ENCODE measurements at places on chromosomes 3 and 15. TPM values are rescaled to one million over a fixed set of nuclear protein-coding genes. Genes with fewer than 3 reads are reported as not detected.

Gene IQCH
- total RNA-seq: 2.9 TPM

Gene P2RY1
- total RNA-seq: 33.8 TPM

Gene SERPINI2
- total RNA-seq: 0.41 TPM

Gene ALDH1L1
- total RNA-seq: 1.6 TPM

All from frontal cortex (tissue), 4 donors.